ENCODE measurements at places on chromosomes 1 and 21. TPM values are rescaled to one million over a fixed set of nuclear protein-coding genes. Genes with fewer than 3 reads are reported as not detected.

DNA sequence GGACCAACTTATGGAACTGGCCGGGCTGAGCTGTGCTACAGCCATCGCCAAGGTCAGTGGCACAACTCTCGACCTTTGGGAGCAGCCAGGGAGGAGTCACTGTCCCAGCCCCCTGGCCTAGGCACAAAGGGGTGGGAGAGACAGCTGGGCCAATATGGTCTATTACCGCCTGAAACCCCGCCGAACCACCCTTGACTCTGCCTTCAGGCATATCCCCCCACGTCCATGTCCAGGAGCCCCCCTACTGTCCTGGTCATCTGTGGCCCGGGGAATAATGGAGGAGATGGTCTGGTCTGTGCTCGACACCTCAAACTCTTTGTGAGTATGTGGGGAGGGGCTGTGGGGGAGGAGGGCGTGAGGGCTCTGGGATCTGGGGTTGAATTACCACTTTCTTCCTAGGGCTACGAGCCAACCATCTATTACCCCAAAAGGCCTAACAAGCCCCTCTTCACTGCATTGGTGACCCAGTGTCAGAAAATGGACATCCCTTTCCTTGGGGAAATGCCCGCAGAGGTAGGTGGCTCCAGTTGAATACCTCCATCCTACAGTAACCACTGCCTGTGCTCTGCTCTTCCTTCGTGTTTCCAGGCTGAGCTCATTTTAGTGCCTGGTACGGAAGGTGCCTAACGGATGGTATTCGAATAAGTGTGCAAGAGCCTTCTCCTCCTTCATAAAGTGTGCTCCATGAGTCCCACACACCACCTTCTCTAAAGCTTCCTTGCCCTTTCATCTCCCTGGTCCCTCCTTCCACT, 758 bp downstream of the NAXE start:
- H3K27me3 ChIP-seq = no peaks in the 10 kb centered on the region
- H3K27ac ChIP-seq = peak overlapping the region; percentile 86
- H3K36me3 ChIP-seq = peaks cover 27% of the 10 kb centered on the region
- H3K4me1 ChIP-seq = peaks cover 14% of the 10 kb centered on the region
- no peak for DNase-seq

- H3K4me1 ChIP-seq = no peaks in the 10 kb centered on the region
- no peaks in the 10 kb centered on the region for H3K27me3 ChIP-seq
- no peaks in the 10 kb centered on the region for H3K36me3 ChIP-seq
- H3K4me3 ChIP-seq = no peak overlapping the region
- H3K27ac ChIP-seq = no peak overlapping the region
Observed at GRCh38 chr1:55555956-55556725, 341.0 kb upstream of the USP24 start.

Gene TRIM67
- 0.19 TPM for total RNA-seq

DNA sequence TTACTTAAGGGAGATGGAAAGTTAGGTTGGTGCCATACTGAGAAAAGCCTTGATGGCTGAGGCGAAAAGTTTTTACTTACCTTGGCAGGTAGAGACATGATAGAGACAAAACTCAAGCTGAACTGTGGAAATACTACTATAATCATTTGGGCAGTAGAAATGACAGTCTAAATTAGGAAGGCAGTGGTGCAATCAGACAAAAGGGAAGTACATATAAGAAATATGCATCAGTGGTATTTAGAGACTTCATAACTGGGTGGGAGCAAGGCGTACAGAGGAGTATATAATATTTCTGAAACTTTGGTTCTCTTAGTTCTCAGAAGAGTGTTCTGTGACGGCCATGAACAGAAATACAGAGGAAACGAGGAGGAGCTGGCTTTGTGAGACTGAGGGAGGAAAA, 2.4 kb upstream of the CEP350 start:
- H3K4me3 ChIP-seq = no peak overlapping the region
- H3K4me1 ChIP-seq = no peaks in the 10 kb centered on the region
- no peak for DNase-seq
- H3K27ac ChIP-seq = no peak overlapping the region

DNA sequence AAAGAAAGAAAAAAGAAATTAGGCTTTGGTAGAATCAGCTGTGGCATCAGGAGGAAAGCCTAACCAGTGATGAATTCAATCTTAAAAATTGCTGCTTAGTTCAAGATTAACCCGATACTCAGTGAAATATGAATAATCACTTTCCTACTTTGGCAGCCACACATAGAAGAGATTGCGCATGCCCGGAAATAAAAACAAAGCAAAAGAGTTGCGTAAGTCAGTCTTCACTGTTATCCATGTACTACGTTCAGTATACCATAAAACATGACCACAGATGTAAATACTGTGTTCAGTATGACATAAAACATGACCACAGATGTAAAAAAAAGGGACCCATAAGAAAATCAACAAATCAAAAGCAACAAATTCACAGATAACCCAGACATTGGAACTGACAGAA, 19.2 kb downstream of the CD1D start:
- no peaks in the 10 kb centered on the region for H3K27me3 ChIP-seq
- DNase-seq = no peak
- H3K27ac ChIP-seq = no peak overlapping the region
- no peaks in the 10 kb centered on the region for H3K4me1 ChIP-seq
- no peaks in the 10 kb centered on the region for H3K36me3 ChIP-seq

Gene WNT3A
- total RNA-seq = not detected

GRCh38 chr21:35475009-35475408, 425.9 kb upstream of the RUNX1 start:
- H3K27ac ChIP-seq = no peak overlapping the region
- no peaks in the 10 kb centered on the region for H3K27me3 ChIP-seq
- DNase-seq = no peak
- H3K4me1 ChIP-seq = no peaks in the 10 kb centered on the region
- no peak overlapping the region for H3K4me3 ChIP-seq

- H3K36me3 ChIP-seq = no peaks in the 10 kb centered on the region
- no peak overlapping the region for H3K27ac ChIP-seq
- no peak overlapping the region for H3K4me3 ChIP-seq
- H3K27me3 ChIP-seq = no peaks in the 10 kb centered on the region
- DNase-seq = no peak
- H3K4me1 ChIP-seq = no peaks in the 10 kb centered on the region
Observed at GRCh38 chr1:75257424-75257823, 123.2 kb downstream of the LHX8 start.

GRCh38 chr1:226038661-226039060, 23.9 kb upstream of the H3-3A start:
- no peaks in the 10 kb centered on the region for H3K4me1 ChIP-seq
- H3K36me3 ChIP-seq = no peaks in the 10 kb centered on the region
- H3K27ac ChIP-seq = no peak overlapping the region

GRCh38 chr1:119651133-119651532, 3.1 kb upstream of the ZNF697 start:
- no peaks in the 10 kb centered on the region for H3K27me3 ChIP-seq
- no peak overlapping the region for H3K4me3 ChIP-seq
- H3K27ac ChIP-seq = no peak overlapping the region
- H3K4me1 ChIP-seq = no peaks in the 10 kb centered on the region
- no peaks in the 10 kb centered on the region for H3K36me3 ChIP-seq
- no peak for DNase-seq

Gene TMEM54
- total RNA-seq = 37.9 TPM

Gene CA6
- not detected for total RNA-seq

GRCh38 chr21:45541221-45542039, 810 bp downstream of the SLC19A1 start:
- H3K27ac ChIP-seq = no peak overlapping the region
- peaks cover 21% of the 10 kb centered on the region for H3K4me1 ChIP-seq
- H3K27me3 ChIP-seq = no peaks in the 10 kb centered on the region
- peak; percentile 81 for DNase-seq
- no peaks in the 10 kb centered on the region for H3K36me3 ChIP-seq

Gene GNG4
- not detected for total RNA-seq

DNA sequence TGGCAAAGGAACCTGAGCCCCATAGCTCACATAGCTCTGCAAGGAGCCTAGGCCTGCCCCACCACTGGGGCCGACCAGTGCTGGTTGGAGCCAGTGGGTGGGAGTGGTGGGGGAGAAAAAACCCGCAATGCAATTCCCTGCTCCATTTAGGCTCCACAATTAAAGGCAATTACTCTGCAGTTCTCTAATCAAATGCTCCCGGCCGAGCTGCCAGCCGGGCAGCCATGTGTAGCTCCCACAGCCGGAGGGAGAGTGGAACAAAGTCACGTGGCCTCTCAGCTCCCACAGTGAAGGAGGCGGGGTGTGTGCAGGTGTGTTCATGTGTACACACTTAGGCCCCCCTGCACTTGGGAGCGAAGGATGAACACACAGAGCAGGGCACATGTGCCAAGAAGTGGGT, 81.6 kb downstream of the KIRREL1 start:
- H3K4me3 ChIP-seq = no peak overlapping the region
- H3K36me3 ChIP-seq = peaks cover 2% of the 10 kb centered on the region
- DNase-seq = no peak
- no peaks in the 10 kb centered on the region for H3K27me3 ChIP-seq
- H3K27ac ChIP-seq = no peak overlapping the region

DNA sequence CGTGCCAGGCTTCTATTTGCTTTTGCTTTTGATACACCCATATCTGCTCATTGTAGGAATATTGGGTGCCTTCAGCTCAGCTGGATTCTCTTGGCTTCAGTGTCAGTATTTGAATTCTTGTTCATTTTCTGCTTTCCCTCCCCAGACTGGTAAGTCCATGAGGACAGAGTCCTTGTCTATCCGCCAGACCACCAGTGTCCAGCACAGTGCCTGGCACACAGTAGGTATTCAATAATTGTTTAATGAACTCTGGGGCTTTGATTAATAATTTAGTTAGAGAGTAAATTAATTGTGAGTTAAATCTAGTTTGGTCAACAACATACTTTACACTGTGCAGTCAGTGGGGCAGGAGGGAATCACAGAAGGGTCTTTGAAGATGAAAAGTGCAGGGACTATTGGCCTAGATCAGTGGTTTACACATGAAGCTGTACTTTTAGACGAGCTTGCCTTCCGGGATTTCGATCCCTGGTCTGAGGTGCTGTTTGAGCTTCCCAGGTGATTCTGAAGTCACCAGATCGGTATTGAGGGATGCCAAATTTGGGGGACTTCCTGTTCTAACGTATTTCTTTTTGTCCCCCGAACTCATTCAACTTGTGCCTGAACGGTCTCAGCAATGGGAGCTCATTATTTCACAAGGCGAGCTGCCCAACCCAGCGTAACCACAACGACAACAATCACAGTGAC, 119.1 kb upstream of the JUN start:
- peak; percentile 57 for DNase-seq
- H3K27me3 ChIP-seq = no peaks in the 10 kb centered on the region
- H3K4me3 ChIP-seq = peak overlapping the region; percentile 35
- H3K36me3 ChIP-seq = no peaks in the 10 kb centered on the region
- no peaks in the 10 kb centered on the region for H3K4me1 ChIP-seq

Gene PER3
- 17.8 TPM for total RNA-seq

DNA sequence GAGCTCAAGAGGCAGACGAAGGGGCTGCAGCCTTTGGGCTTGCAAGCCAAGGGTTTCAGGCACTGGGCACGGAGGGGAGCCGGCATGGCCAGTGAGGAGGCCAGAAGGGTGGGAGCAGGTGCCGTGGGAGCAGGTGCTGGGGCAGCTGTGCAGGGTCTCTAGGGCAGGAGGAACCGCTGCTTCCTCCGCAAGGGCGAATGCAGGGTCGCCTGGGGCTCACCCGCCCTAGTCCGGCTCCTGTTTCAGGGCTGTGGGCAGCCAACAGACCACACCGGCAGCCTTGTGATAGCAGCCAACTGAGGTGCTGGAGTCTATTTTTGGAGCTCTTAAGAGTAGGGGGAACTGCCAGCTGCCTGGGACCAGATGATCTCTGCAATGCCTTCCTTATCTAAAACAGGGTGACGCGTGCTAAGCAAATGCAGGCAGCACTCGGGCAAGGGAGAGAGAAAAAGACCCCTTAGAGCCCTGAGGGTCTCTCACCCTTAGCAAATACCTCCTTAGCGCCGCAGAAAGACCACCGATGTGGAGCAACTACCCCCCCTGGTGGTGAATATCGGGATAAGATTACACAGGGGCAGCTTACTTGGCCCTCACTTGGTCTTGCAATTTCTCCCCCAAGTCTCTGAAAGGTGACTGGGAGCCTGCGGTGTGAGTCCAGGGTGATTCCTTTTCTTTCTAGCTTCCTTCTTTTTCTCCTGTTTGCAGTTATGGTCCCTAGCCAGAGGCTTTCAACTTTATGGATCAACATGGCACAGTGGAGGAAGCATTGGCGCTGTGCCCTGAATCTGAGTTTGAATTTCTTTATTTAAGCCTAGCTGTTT, 20.7 kb upstream of the MAPKAPK2 start:
- DNase-seq = peak; percentile 78
- H3K4me1 ChIP-seq = no peaks in the 10 kb centered on the region
- H3K36me3 ChIP-seq = no peaks in the 10 kb centered on the region

- no peak overlapping the region for H3K4me3 ChIP-seq
- no peak for DNase-seq
- no peaks in the 10 kb centered on the region for H3K27me3 ChIP-seq
Observed at GRCh38 chr1:186534401-186534800, 73.5 kb upstream of the PDC start.

Gene CAPZA1
- 29.0 TPM for total RNA-seq

Gene PIK3CD
- total RNA-seq = 7.4 TPM

GRCh38 chr1:247111700-247112478, 7.7 kb upstream of the ZNF669 start:
- peak; percentile 70 for DNase-seq
- H3K27me3 ChIP-seq = no peaks in the 10 kb centered on the region
- H3K4me3 ChIP-seq = peak overlapping the region; percentile 74
- peak overlapping the region; percentile 89 for H3K27ac ChIP-seq

Gene AK5
- 2.2 TPM for total RNA-seq

Gene TSSK3
- 0.63 TPM for total RNA-seq

GRCh38 chr1:97174039-97174704, 452.6 kb downstream of the PTBP2 start:
- H3K36me3 ChIP-seq = no peaks in the 10 kb centered on the region
- H3K4me3 ChIP-seq = no peak overlapping the region
- H3K27me3 ChIP-seq = no peaks in the 10 kb centered on the region

GRCh38 chr1:170732252-170732588, 68.3 kb downstream of the PRRX1 start:
- H3K27me3 ChIP-seq = no peaks in the 10 kb centered on the region
- H3K36me3 ChIP-seq = no peaks in the 10 kb centered on the region
- no peak for DNase-seq

DNA sequence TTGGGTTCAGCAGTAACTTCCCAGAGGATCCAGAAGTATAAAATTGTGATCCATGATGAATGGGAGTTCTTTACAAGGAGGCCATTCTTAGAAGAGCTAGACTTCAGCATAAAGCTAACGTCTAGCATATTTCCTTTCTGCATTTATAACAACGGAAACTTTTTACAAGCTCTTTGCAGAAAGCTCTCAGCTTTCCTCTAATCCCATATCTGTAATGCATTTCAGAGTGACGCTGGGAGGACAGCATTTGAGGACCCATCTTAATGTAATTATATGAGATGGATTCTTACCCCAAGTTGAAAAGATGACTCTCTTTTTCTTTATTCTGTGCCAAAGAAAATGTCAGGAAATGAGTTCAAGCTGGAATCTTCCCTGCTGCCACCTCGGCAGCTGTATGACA, 132.0 kb upstream of the CACHD1 start:
- no peak overlapping the region for H3K4me3 ChIP-seq
- H3K27me3 ChIP-seq = no peaks in the 10 kb centered on the region
- no peak overlapping the region for H3K27ac ChIP-seq
- H3K36me3 ChIP-seq = no peaks in the 10 kb centered on the region
- no peaks in the 10 kb centered on the region for H3K4me1 ChIP-seq
